Fibroblast of lung (primary cell): ENCODE measurements at places on chromosomes 2 and 18. TPM values are rescaled to one million over a fixed set of nuclear protein-coding genes. Genes with fewer than 3 reads are reported as not detected.

The GALNT14 gene
- under 0.01 and 0.83 TPM in 2 replicates for total RNA-seq

The AMER3 gene
- total RNA-seq = not detected in 2 replicates

The SETBP1 gene
- 4.5 and 4.9 TPM in 2 replicates for total RNA-seq

The GKN2 gene
- total RNA-seq = not detected in 2 replicates

The SRD5A2 gene
- total RNA-seq = not detected in 2 replicates

The ALPG gene
- not detected in 2 replicates for total RNA-seq

The TCF23 gene
- total RNA-seq = under 0.01 TPM in 1 of 2 replicates, not detected in the other

The ANKRD30B gene
- total RNA-seq = under 0.01 and 0.33 TPM in 2 replicates

The AAMP gene
- 110 and 139 TPM in 2 replicates for total RNA-seq

The POTEJ gene
- not detected in 2 replicates for total RNA-seq

The KCNG2 gene
- total RNA-seq = 6.4 and 10.1 TPM in 2 replicates

The FBXO48 gene
- 0.26 and 0.33 TPM in 2 replicates for total RNA-seq

The ABCG5 gene
- total RNA-seq = not detected in 2 replicates

The GALR1 gene
- total RNA-seq = not detected in 2 replicates

GRCh38 chr2:207051385-207051965 is 112.2 kb downstream of the CPO start:
- peak; percentile 32 for DNase-seq

DNA sequence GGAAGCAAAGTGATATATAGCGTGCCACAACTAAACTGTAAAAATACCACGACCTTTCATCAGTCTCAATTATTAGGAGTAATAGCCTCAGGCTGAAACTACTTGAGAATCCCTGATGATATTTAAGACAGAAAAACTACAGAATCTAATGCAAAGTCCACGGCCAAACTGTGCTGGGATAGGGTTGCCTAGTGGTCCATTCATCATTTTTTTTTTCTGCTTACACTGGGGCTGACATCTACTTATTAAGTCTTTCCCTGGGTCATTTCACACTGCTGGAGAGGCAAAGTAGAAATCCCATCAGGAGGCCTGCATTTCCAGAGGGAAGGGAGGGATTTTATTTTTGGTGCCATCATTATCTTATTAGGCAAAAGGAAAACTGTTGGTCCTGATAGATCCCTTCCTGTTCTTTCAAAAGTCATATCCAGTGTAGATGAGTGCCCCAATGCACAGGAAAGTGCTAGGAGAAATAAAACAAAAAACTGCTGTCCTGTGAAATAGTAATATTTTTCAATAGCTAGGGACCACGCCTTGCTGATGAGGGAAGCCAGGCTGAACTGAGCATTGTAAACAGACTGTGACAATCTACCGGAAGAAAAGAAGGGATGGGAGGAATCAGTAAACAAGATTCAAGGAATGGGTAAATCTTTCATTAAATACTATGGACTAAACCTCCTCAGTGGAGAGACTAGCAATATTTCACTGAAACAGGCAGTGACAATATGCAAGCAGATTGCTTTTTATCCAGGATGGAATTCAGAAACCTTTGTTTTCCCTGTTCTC is 644.3 kb downstream of the IRS1 start:
- DNase-seq = no peak

DNA sequence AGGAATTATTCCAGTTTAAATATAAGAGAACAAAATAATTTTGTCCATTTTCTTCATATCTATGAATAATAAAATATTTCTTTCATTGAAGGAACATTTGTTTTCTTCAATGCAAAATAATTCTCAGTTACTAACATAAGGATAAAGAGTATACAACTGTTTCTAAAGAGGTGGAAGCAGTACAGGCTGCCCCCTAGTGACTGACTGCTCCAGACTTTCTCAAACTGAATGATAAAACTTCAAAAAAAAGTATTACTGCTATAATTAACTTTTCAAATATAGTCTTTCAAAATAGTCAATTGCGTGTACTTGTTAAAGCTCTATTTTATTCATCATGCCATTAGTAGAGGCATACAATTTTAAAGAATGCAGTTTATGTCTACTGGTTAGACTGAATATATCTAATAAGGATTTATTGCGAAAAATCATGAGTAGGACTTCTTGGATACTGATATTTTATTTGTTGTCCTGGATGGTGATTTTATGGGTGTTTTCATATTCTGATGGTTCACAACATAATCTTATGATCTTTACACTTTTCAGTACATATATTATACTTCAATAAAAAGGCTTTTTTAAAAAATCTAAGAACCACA is 100.1 kb downstream of the WDPCP start:
- DNase-seq = peak; percentile 20

- DNase-seq = no peak
Measured at GRCh38 chr2:1777156-1777555, 32.8 kb upstream of the PXDN start.

GRCh38 chr2:177783091-177783490 is 289.5 kb downstream of the PDE11A start:
- DNase-seq = peak; percentile 56

DNA sequence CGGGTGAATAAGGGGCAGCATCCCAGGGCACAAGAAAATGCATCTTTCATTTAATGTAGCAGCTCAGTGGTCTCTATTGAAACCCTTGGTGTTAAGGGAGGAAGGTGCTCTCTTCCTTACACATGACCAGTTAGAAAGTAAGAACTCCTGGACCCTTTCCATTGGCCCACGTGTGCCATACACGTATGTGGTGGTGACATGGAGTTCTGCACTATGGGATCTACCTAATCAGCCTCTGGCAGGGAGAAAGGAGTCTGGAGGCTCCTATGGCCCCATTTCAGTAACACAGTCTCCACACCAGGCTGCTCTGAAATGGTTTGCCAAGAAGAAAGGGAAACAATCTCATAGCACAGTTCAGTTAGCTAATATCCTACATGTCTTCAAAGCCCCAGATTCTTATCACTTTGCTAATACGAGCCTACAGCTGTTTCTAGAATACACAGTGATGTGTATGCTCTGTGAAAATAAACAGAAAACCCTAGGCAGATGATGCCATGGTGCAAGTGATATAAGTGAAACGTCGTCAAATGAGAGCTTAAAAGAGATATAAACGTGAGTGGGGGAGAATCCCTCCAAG is 7.0 kb downstream of the EFEMP1 start:
- DNase-seq = peak; percentile 75

DNA sequence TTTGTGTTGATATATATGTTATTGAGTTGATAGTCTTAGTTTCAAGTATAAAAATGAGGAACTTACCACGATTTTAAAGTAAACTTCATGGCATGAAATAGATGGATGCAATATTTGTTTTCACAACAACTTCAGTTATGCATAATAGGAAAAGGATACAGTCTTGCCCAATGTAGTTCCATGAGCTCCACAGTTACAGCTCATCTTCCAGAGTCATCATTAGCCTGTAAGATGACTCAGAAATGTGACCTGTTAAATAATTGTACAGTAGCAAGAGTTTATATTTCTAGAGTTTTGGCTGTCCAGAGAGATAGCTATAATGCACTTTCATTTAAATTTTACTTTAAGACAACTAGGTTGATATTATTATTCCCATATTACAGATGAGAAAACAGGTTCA is 80.9 kb upstream of the ARHGAP28 start:
- peak; percentile 43 for DNase-seq

- peak; percentile 79 for DNase-seq
Measured at GRCh38 chr18:10057894-10058791, 144.3 kb downstream of the VAPA start.

- no peak for DNase-seq
Measured at GRCh38 chr2:69184224-69184623, 171.2 kb downstream of the ANTXR1 start.

DNA sequence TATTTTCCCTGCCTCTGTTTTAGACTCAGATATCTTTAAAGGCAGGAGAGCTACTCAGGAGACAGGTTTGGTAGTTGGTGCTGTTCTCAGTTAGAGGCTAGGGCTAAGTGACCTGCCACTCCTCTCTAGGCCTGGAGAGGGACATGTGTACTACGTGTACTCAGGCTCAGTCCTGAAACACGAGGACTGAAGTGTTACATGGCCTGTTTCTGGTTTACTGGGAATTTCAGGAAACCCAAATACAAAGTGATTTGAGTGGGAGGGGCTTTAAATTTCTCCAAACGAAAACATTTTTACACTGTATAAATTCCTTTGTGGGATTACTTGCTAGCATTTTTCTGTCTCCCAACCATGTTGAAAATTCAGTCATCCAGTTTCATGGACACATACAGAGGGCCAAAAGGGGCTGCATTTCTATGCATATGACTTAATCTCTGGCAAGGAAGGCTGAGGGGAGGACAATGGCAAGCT is 343.3 kb downstream of the CYP26B1 start:
- no peak for DNase-seq

- DNase-seq = no peak
Measured at GRCh38 chr2:106285237-106285829, 91.2 kb upstream of the UXS1 start.

GRCh38 chr2:19844750-19845149 is 57.0 kb downstream of the TTC32 start:
- DNase-seq = no peak

DNA sequence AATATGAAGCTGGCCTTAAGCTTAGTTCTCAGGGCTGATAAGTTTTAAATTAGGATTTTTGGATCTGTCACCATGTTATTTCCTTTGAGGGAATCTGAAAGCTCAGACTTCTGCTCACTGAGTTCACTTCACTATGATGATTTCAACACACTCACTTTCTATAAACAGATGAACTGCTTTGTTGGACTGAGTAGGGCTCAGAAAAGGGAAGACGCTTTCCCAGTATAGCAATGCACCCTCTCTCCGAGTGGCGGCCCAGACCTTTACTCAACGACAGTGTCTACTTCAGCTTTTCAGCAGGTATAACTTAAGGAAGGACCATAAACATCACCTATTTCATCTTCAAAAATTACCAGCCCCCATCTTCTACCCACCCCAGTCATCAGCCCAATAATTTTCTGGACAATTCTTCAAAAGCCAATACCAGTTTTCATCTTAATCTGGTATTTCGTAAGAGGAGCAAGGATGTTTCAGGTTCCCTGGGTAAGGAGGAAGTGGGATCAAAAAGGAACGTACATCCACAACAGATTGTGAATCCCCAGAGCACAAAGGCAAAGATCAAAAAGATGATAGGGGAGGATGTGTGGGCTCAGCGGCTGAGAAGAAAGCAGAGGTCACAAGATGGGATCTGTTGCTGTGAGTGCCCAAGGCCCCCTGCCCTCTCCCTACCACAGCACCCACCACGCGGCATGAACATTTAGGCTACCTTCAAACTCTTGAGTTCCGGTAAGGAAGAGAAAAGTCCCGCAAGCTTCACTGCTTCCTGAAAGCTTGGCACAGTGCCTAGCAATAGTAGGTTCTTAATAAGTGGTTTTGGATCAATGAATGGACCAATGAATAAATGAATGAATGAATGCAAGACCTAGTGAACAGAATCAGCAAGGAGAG is 41.9 kb downstream of the LPIN2 start:
- DNase-seq = no peak

DNA sequence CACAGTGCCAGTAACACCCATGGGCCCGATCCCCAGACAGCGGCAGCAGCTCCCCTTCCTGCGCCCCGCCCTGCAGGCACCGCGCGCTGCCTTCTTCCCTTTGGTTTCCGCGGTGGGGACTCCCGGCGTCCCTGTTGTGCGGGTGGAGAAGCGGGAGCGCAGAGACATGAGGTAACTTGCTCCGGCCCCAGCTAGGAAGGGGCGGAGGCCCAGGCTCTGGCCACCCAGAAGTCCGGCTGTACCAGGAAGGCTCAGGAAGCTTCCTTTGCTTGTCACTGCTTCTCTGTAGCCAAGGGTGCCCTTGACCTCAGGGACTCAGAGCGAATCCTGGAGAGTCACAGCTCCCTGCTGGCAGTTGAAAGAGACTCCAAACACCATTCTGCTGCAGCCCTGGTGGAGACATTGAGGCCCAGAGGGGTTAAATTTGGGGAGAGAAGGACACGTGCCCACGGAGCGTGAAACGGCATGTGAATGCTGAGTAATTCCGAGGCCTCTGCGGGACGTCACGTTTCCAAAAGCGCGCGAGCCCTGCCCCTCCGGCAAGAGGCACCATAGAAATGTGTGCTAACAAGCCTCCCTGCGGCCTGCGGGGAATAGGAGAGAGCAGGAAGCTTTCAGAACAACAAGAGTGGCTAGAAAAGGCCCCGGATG is 6.7 kb upstream of the ADCY3 start:
- peak; percentile 34 for DNase-seq

- peak; percentile 48 for DNase-seq
Measured at GRCh38 chr2:26043862-26044696, 10.2 kb downstream of the RAB10 start.

DNA sequence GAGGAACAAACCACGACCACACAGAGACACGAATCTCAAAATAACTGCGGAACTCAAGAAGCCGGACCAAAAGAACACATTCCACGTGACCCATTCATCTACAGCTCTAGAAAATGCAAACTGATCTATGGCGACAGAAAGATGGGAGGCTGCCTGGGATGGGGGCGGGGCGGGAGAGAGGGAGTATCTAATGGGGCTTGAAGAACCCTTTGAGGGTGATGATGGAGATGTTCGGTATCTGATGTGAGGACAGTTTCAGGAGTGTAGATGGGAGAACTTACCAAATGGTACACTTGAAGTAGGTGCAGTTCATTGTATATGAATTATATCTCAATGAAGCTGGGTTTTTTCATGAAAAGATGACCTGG is 34.6 kb upstream of the KLF11 start:
- DNase-seq = peak; percentile 41

- DNase-seq = peak; percentile 99
Measured at GRCh38 chr2:118059919-118060478, 28.3 kb upstream of the INSIG2 start.

- no peak for DNase-seq
Measured at GRCh38 chr2:118274841-118275510, 186.7 kb downstream of the INSIG2 start.

DNA sequence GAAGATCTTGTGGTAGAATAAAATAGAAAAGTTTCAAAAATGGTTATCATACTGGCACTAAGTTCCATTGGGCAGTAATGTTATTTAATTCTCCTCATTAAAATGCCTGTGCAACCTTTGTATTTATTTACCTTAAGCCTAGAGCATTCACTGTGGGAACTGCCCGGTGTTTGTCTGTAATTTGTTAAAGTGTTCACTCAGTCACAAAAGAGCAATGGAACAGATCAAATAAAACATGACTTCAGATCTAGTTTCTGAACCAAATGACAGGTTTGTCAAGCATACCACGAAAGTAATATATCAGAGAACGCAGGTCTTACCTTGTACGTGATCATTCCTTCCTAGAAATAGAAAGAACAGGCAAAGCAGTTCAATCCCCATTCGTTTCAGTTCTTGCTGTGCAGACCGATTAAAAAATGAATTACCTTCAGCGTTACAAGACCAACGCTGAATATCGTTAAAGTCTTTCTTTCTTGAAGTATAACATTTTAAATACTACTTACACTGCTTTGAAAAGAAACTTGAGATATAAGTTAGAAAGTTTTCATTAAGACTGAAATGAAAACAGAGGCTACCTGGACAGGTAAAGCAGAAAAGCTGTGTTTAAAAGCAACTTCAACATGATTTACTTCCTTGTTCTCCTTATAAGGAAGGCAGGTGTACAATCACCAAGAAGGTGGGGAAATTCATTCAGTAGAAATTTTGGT is at the start of gene ITGB6:
ITGB6 (minus strand) TSS at position 590 of the 707 bp plus-strand sequence; CDS start at position 381, 209 bp downstream.
- no peak for DNase-seq

- peak; percentile 71 for DNase-seq
Measured at GRCh38 chr2:134408791-134409190, 154.9 kb downstream of the MGAT5 start.
